ENCODE measurements at places on chromosomes 13 and 19.

DNA sequence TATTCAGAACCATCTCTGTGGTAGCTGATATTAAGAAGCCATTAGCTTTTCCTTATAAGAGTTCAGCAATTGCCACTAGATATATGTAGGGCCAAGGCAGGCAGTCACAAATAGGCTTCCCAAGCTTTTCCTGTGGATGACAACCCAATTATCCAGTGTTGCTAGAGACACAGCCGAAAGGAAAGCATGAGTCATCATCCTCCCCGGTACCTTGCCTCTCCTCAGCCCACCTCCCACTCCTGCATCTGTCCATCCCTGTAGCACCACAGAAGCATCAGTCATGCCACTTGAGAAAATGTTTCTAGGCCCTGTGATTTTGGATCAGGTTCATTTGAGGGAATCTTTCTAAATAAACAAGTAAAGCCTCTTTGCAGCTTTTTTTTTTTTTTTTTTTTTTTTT lies 204.3 kb downstream of the DNAJC15 start:
- DNase-seq = no peak

DNA sequence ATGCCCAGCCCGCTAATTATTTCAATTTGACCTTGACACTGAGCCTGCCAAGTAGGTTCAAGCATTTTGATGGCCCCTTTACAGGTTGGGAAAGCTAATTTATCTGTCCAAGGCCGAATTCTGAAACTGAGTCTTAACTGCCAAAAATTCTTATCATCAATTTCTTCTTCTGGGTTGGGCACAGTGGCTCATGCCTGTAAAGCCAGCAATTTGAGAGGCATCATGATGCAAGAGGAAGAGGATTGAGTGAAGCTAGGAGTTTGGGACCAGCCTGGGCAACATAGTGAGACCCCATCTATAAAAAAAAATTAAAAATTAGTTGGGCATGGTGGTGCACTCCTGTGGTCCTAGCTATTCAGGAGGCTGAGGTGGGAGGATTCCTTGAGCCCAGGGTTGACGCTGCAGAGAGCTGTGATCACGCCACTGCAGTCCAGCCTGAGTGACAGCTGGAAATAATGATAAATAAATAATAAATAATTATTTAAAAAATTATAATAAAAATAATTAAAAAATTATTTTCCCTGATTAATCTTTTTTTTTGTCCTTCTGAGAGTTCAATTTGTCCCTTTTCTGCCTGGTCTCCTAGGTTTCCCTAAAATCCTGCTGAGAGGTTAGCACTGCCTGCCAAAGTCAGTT lies 1.3 kb upstream of the LDLR start:
- DNase-seq = no peak

DNA sequence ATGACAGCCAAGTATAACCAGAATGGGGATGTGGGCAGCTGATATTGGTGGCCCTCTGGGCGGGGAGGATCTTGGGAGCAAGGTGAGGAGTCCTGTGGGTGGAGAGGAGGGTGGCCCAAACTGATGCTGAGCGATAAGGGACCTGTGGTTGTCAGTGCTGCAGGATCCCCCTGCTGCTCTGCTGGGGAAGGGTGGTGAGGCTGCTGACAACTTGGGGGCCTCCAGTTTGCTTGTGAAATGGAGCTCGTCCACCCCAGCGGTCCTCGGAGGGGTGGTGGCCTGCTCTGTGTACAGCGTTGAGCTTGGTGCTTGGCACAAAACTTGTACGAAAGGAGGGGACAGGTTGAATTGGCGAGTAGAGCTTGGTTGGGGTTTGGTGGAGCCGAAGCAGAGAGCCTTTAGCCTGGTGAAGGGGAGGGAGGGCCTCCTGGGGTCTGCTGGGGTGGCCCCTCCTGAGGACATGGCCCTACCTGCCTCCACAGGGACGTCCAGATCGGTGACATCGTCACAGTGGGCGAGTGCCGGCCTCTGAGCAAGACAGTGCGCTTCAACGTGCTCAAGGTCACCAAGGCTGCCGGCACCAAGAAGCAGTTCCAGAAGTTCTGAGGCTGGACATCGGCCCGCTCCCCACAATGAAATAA lies 2.9 kb downstream of the RPS11 start:
- peak; percentile 51 for DNase-seq

- no peak for DNase-seq
Measured at GRCh38 chr19:33705860-33706259, 84.1 kb downstream of the CHST8 start.

DNA sequence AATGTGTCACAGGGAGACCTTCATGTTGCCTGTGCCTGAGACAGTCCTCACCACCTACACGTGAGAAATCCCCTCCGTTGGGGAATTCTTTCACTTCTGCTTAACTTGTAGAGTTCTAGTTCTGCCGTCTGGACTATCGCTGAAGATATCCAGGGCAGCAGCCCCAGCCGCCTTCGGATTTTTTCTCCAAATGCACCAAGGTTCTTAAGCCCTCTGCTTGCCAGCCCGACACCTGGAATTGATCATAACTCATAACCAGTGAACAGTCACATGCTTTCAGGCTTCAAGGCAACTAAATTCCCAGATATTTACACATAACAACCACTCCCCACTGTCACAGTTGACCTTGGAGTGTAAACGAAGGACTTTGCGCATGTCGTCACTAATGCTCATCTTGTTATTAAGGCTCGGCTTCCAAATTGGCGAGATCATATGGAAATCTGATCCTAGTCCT lies 114.4 kb downstream of the RAB20 start:
- no peak for DNase-seq

GRCh38 chr13:24270639-24271141 lies 38.7 kb upstream of the C1QTNF9 start:
- DNase-seq = peak; percentile 66

DNA sequence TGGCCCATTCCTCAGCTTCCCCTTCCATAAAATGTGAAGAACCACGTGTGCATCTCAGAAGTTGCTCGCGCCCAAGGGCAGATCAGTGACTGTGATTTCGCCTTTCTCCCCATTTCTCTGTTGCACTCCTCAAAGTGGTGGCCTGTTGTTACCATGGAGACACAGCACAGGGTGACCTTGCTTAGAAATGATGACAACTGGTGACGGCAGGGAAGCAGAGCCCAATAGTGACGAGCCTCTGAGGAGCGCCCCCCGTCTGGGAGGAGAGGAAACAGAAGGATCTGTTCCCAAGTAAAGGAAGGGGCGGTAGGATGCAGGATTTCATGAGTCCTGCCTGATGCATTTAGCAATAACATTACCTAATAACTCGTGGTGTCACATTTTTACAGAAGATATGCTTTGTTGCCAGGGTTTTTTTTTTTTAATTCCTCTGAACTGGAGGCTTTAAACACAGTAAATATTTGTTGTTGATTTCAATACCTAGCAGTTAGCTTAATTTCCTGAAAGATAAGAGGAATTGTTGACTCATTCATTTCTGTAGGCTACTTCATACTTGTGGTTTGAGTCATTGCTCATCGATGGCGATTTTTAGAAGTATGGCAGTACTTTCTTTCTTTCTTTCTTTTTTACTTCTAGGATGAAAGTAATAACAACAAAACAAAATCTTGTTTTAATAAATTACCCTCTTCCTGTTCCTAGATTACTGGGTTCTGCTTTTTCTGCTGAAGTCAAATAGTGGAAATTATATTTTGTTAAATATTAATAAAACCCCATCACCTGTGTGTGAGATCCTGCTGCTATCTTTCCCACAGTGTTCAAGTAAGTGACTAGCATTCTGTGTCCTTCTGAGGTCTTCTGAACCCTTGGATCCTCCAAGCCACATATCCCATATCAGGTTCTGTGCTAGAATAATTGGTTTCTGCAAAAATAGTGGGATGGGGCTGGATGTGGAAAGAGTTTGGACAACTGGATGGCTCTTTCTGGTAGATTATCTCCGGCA lies 36.0 kb downstream of the MBNL2 start:
- DNase-seq = no peak

DNA sequence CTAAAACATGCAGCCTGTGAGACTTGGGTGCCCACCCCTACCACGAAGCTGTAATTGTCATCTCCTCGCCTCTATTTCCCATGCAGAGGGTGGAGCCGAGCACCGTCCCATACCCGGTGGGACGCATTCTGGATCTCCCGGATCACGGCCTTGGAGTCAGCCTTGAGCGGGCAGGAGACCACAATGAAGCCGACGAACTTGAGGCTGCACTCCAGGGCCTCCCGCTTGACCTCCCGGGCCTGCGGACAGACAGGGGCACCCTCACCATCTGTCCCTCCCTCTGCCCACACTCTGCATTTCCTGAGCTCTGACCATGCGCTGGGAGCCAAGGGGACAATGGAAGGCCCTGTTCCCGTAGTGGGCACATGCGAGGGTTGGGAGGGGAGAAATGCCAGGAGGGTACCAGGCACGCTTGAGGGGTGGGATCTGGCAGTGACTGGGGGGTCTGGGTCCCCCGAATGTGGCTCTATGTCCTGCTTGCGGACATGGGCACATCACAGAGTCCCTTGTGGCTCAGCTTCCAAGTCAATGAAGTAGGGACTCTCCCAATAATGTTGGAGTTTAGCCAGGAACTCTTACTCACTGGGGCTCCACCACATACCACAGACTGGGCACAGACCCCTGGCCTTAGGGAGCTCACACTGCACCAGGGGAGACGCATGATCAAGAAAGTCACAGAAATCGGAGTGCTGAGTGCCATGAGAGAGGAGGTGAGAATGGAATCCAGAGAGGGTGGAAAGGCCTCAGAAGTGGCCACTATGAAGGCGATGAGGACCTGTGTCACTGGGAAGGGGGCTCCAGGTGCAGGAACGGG lies 9.2 kb upstream of the GMIP start:
- no peak for DNase-seq

- DNase-seq = no peak
Measured at GRCh38 chr13:110346661-110347067, 39.6 kb downstream of the COL4A2 start.

DNA sequence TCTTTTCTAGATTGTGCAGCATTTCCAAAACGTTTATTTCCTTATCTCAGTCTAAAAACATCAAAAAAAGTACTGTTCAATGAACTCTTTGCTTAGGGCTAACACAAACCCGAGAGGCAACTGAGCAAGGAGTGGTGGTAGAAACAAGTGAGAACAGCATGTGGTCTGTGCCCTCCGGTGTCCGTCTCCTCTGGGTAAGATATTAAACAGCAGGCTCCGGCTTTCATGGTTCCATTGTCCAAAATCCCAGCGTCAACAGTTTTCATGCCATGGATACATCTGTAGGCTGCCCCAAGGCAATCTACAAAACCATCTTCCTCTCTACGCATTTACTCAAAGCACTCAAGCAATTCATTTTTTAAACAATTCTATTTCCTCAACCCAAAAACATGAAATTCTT lies 22.8 kb downstream of the DCLK1 start:
- DNase-seq = no peak

GRCh38 chr13:26965952-26966700 lies 205.5 kb downstream of the USP12 start:
- no peak for DNase-seq

GRCh38 chr19:33339016-33339984 lies 34.2 kb upstream of the CEBPG start:
- no peak for DNase-seq

GRCh38 chr19:14961956-14962685 lies 17.5 kb downstream of the SLC1A6 start:
- no peak for DNase-seq

DNA sequence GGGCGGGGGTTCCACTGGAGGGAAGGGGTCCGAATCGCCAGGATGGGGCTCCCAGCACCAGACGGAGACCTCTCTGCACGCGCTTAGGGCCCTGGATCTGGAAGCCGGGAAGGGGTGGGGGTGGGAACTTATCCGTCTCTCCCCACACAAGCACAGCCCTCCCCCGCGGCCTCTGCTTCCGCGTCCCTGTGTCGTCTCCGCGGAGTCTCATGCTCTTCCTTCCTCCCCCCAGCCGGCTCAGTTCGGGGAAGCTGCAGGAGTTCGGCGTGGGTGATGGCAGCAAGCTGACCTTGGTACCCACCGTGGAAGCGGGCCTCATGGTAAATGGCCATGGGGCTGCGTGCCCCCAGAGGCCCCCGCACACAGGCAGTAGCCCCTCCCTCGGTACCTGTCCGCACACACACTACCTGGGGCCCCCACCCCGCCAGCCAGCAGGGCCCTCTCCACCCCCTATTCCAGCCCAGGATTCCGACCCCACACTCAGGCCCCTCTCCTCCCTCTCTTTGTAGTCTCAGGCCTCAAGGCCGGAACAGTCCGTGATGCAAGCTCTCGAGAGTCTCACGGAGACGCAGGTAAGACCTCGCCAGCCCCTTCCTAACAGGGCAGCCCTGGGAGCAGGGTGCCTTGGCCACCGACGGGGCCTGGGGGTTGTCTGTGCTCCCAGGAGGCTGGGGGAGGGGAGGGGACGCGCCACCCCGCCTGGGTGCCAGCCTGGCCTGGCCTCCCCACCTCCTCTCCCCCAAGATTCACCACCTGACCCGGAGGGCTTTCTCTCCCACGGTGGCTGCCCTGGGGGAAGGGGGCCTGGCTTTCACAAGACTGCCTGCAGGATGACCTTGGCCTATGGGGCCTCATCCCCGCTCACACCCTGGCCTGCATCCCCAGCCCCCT lies 3.2 kb downstream of the MIDN start:
- DNase-seq = peak; percentile 80

- DNase-seq = no peak
Measured at GRCh38 chr13:89214185-89214584, 1543.0 kb downstream of the SLITRK5 start.

- no peak for DNase-seq
Measured at GRCh38 chr13:20513466-20513995, 12.1 kb downstream of the CRYL1 start.

DNA sequence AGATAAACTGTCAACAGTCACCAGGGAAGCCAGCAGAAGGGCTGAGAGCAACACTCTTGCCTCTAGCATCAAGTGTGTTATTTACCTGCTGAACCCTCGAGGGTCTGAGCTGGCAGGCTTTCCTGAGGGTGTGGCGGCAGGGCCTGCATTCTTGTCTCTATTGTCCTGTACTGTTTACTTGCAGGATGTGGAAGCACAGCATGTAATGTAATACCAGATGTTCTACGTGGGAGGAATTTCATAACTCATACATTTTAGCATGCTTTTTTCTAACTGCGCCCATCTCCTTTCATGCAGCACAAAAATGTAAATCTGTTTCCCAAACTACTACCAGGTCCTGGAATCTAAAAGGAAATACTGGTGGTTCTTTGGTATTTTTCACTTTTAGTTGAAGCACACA lies 153.1 kb downstream of the RGCC start:
- no peak for DNase-seq
